Fibroblast of skin of scalp (primary cell): ENCODE measurements at places on chromosomes 3 and 15.

- peak; percentile 29 for DNase-seq
These were observed 699 bp upstream of the SHOX2 start for GRCh38 chr3:158106766-158107471.

DNA sequence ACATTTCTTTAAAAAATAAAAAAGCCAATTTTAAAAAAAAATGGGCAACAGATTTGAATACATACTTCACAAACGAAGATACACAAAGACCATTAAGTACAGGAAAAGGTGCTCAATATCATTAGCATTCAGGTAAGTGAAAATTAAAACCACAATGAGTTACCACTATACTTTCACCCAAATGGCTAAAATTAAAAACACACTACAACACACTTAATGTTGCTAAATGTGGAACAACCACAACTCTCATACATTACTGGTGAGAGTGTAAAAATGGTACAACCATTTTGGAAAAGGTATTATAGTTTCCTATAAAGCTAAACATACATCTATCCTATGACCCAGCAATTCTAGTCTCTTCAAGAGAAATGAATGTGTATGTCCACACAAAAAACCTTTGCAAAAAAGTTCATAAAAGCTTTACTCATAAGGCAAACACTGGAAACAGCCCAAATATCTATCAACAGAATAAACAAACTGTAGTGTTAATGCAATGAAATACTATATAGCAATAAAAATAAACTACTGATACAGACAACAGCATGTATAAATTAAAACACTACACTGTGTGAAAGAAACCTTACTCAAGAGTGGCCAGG is 14.9 kb downstream of the IP6K1 start:
- no peak for DNase-seq

DNA sequence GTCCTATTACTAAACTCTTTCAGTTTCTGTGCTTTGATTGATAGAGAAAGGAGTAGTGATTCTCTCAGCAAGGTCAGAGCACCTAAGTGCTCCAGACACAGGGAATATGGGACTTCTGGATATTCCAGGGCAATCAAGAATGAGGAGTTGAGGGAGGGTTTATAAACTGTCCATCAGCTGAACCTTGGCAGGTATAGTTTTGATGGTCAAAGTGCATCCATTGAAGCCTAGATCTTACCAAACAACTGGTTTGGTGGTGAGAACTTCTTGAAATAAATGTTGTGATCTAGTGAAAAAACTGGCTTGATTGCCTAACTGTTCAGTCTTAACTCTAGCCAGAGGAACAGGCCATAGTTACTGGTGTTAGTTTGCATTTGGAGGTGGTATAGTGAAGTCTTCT is 207.0 kb upstream of the ONECUT1 start:
- no peak for DNase-seq

DNA sequence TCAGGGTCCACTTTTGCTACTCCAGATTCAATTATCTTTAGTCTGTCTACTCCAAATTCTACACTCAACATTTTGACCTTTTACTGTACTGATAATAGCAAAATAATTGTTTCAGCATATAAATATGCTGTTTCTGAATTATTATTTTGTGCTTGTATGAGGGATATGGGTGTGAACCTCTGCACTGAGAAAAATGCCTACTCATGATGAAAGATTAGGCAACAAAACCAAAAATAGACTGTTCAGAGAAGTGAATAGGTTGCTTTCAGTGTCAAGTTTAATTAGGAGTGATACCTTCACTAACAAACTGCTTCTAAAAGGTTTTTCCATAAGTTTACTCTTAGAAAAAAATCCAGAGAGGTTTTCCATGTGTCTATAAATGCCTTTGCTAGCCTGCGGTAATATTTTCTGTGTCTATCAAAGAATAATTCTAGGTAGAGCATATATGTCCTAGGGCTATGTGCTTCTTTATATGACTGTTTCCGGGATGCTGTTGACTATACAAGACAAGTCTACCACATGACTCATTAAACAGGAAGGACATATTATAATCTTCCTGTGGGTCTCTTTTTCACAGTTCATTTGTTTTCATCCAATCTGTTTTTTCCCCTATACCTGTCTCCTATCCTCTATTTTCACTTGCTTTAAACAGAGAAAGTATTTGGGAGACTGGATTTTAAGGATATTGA is 218.5 kb upstream of the TTC14 start:
- DNase-seq: no peak
